Stomach (tissue), 19 donors: ENCODE measurements at places on chromosomes 3 and 15. TPM values are rescaled to one million over a fixed set of nuclear protein-coding genes. Genes with fewer than 3 reads are reported as not detected.

The CAMP gene
- total RNA-seq, result not detected

DNA sequence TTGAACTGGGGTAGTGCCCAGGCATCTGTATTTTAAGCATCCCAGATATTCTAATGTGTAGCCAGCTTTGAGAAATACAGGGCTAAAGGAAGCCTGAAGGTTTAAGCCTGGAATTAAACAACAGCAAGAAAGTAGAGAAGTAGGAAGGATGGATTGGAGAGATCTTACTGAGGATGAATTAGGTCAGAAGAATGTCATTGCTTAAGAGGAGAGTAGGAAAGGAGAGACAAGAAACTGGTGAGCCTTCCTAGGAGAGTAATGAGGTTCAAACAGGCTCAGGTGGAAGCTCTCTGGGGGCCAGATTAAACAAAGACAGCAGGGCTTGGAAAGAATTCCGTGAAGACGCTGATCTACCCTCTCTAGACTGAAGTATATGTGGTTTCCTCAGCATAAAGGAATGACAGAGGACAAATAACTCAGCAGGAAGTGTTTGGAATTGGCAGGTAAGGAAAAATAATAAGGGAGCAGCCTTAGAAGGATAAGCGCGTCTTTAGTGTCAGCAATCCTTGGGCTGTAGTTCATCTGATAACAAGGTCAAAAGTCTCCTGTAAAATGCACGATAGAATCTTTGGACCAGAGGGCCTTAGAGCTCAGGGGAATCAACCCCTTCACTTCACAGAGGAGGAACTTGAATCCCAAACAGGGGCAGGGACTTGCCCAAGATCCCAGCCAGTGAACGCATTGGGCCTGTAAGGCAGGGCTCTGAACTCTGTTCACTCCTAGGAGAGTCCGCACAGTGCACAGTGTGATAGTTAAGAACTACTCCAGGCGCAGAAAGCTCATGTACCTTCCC, 90.9 kb downstream of the TP63 start:
- no peak for DNase-seq
- H3K36me3 ChIP-seq, result no peaks in the 10 kb centered on the region
- H3K4me3 ChIP-seq, result no peak overlapping the region
- no peaks in the 10 kb centered on the region for H3K4me1 ChIP-seq

- DNase-seq, result no peak
- no peaks in the 10 kb centered on the region for H3K4me1 ChIP-seq
- H3K36me3 ChIP-seq, result no peaks in the 10 kb centered on the region
- no peaks in the 10 kb centered on the region for H3K27me3 ChIP-seq
These were observed 50.0 kb downstream of the SELENOT start for GRCh38 chr3:150653110-150653561.

DNA sequence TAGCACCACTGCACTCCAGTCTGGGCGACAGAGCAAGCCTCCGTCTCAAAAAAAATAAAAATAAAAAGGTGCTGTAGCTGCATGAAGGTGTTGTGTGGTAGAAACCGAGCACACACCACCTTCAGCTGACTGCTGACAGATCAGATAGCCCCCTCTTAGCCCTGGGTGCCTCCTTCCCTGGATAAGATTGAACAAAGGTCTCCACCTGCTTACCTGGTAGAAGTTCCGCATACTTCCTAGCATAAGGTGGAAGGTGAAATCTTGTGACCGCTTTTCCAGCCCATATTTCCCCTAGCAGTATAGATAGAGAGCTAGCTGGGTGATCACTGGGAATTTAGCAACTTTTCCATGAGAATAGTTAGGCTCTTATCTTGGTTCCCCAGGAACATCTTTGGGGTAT, 18.7 kb upstream of the NEO1 start:
- H3K27ac ChIP-seq, result no peak overlapping the region
- no peaks in the 10 kb centered on the region for H3K27me3 ChIP-seq
- H3K36me3 ChIP-seq, result no peaks in the 10 kb centered on the region
- DNase-seq, result no peak

- H3K27me3 ChIP-seq, result no peaks in the 10 kb centered on the region
- H3K36me3 ChIP-seq, result peaks cover 22% of the 10 kb centered on the region
- no peak for DNase-seq
These were observed 1.3 kb downstream of the CLPX start for GRCh38 chr15:65183865-65184159.

GRCh38 chr15:24819680-24820079, 135.1 kb upstream of the SNRPN start:
- H3K4me1 ChIP-seq, result no peaks in the 10 kb centered on the region
- no peak overlapping the region for H3K4me3 ChIP-seq
- DNase-seq, result no peak
- H3K27ac ChIP-seq, result no peak overlapping the region
- no peaks in the 10 kb centered on the region for H3K27me3 ChIP-seq

DNA sequence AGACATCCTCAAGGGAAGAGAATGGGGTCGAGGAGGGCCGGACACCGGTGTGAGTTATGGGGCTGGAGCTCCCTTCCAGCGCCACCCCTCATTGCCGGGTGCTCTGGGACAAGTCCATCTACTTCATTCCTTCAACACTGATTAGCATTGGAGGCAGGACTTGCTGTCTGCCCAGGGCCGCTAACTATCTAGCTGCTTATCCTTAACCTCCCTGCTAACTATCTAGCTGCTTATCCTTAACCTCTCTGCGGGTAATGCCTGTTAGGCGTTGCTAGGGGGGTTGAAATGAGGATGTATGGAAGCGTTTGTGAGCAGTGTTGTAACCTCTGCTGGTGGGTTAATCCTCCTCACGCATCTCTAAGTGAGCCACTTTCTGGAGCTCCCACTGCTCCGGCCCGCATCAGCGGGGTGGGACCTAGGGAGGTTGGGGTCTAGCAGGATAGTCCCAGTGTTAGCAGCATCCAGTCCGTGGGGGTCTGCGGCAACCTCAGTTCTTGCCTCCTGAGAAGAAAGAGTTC, 10.9 kb upstream of the CHAC1 start:
- H3K4me3 ChIP-seq, result peak overlapping the region; percentile 52
- H3K4me1 ChIP-seq, result peaks cover 26% of the 10 kb centered on the region
- no peaks in the 10 kb centered on the region for H3K36me3 ChIP-seq
- H3K27me3 ChIP-seq, result no peaks in the 10 kb centered on the region
- peak overlapping the region; percentile 82 for H3K27ac ChIP-seq

- H3K27ac ChIP-seq, result no peak overlapping the region
- H3K4me1 ChIP-seq, result no peaks in the 10 kb centered on the region
- no peaks in the 10 kb centered on the region for H3K27me3 ChIP-seq
- peak; percentile 29 for DNase-seq
- H3K4me3 ChIP-seq, result no peak overlapping the region
These were observed 431.4 kb downstream of the PDCD6IP start for GRCh38 chr3:34229876-34230275.
